ENCODE measurements at places on chromosomes 5 and 9. TPM values are rescaled to one million over a fixed set of nuclear protein-coding genes. Genes with fewer than 3 reads are reported as not detected.

DNA sequence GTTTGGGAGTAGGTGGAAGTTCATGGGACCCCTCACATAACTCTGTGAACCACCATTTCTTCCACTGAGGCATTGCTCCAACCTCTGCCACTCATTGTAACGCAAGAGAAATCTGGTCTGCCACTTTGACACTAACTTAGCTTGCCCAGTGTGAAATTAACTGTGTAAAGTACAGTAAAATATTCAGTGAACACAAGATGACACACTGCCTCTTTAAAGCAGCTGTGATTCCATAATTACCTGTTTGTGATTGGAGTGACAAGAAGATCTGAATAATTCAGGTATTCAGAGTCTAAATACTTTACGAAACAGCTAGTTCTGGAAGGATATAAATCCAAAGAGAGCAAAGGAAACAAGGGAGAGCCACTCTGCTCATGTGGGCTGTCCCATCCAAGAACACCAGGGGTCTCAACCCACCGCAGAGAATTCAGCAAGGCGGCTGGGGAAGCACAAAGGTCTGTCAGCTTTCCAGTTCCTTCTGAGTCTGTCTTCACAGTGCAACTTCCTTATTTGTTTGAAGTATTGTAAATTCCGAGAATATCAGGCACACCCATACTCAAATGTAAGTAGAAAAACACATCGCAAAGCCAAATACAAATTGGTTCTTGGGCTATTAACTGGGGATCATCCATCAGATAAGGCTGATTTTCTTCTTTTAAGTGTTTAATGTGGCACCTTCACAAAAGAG lies 86.9 kb downstream of the GNAQ start:
- DNase-seq: peak; percentile 24

- DNase-seq: no peak
Observed at GRCh38 chr9:5848372-5848882, 15.5 kb upstream of the ERMP1 start.

DNA sequence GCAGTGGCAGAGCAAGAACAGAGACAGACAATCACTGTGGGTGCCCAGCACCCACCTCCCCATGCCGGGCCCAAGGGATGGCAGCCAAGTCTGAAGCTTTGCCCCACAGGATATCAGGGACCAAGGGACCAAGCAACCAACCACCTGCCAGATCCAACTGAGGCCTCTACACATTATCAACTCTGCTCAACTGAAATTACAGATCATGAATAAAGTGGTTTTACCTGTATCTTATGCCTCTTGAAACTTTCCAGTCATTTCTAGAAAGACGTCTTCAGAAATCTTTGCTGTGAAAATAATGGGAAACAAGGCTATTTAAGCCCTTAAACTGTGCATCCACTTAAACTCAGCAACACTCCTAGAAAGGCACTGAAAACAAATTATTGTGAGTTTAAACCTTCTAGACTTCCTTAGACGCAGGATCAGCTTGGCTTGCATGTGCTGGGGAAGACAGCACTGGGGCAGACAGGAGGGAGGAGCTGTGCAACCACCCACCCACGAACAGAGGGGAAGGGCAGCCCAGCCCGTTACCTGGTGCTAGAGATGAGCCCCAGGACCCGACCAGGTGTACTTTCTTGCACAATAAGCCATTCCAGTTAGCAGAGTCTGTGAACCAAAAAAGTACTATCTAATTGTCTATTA lies 80.0 kb downstream of the SEMA4D start:
- DNase-seq: no peak

DNA sequence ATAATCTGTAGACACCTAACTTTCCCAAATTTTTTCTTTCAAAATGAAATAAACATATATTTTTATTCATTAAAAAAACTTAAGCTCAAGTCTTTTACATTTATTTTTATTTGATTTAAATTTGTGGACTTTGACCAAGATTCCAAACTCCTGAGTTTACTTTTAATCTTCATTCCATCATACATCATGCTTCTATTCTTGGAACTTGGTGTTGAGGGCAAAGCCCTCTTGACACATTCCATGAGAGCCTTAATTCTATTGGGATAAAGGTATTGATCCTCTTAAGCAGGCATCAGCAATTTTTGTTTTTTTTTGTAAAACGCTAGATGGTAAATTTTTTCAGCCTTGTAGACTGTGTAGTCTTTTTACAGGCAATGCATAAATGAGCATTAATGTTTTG lies 53.6 kb downstream of the FBXO4 start:
- no peak for DNase-seq

DNA sequence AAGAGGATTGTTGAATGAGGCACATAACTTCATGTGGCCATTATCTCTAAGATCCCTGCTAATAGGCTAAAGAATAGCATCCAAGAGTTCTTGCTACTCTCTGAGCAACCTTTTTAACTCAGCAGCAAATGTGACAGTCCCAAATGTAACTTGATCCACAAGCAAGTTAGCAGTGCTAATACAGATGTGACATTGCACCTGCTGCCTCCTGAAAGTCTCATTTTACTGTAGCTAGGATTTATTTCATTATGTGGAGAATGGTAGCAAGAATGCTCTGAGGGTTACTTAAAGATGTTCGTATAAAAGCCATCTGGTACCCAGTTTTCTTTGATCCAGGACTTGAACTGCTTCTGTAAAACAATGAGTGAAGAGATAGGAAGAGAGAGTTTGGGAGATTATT lies 45.8 kb downstream of the CDH10 start:
- no peak for DNase-seq

DNA sequence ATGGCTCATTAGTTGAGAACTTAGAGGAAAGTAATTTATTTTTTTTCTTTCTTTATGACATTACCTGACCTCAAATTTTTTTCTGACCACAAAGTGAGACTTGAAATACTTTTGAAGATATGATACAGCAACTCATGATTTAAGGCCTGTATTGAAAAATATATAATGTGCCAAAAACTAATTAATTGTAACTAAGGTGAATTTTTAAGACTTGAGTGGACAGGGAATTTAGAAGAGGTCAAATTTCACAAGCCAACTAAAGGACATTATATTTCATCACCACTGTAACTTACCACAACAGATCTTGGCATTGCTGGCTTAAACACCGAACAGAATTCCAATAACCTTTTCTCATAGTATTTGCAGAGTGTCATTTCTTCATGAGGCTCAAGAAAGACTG lies 1.8 kb downstream of the CCNH start:
- DNase-seq: no peak

DNA sequence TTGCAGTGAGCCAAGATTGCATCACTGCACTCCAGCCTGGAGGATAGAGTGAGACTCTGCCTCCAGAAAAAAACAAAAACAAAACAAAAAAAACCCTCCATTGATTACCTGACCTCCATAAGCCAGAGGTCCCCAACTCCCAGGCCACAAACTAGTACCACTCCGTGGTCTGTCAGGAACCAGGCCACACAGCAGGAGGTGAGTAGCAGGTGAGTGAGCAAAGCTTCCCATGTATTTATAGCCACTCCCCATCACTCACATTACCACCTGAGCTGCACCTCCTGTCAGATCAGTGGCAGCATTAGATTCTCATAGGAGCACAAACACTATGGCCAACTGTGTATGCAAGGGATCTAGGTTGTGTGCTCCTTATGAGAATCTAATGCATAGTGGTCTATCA lies 13.7 kb upstream of the BTF3 start:
- no peak for DNase-seq

- no peak for DNase-seq
Observed at GRCh38 chr9:130266236-130267098, 907 bp downstream of the HMCN2 start.

- no peak for DNase-seq
Observed at GRCh38 chr9:95105519-95106287, 211.8 kb downstream of the FANCC start.

SHISAL2B gene
- polyA plus RNA-seq: 0.32 TPM

DNA sequence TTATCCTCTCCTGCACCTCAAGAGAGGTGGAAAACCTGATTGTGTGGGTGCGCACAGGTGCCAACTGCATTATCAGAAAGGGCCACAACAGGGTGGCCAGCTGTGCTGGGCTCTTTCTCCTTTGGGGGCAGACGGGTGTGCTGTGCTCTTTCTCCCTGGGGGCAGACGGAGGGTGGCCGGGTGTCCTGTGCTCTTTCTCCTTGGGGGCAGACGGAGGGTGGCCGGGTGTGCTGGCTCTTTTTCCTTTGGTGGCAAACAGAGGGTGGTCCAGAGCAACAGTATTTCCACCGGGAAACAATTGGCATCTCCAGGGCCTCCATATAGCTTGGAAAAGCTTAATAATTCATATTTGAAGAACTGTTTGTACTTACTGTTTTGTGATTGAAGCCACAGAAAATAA lies 6.8 kb downstream of the LMX1B start:
- no peak for DNase-seq

DNA sequence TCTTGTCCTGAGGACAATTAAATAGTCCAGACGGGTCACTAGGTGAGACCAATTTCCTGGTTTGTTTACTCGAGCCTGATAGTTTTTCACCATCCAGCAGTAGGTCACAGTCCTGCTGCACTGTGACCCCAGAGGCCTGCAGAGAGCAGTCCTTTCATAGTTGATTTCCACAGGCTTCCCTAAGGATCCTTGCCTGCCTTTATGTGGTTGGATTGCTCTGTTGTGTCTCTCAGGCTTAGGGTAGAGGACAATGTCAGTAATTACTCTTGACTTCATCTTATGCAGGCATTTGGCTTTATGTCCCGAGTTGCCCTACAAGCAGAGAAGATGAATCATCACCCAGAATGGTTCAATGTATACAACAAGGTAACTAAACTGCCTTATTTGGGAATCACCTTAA lies 9.0 kb upstream of the CATSPER3 start:
- no peak for DNase-seq

DNA sequence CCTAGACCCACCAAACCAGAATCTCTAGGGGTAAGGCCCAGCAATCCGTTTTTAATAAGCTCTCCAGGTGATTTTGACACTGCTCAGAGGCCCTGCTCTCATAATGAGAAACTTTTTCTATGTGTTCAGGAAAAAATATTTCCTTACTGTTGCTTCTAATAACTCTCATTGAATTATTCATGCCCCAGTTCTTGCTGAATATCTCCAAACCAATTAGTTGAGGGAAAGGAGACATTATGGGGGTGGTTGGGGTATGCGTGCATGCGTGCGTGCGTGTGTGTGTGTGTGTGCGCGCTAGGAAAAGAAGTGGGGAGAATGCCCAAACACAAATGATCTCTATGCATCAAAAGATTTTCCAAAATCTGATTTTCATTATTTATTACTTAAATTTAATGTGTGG lies 411.4 kb downstream of the PIK3R1 start:
- no peak for DNase-seq

SLC35D2 gene
- polyA plus RNA-seq: 21.5 TPM

GRCh38 chr5:113742176-113742575 lies 228.7 kb downstream of the YTHDC2 start:
- no peak for DNase-seq

- no peak for DNase-seq
Observed at GRCh38 chr5:84063041-84063440, 321.6 kb downstream of the EDIL3 start.

DNA sequence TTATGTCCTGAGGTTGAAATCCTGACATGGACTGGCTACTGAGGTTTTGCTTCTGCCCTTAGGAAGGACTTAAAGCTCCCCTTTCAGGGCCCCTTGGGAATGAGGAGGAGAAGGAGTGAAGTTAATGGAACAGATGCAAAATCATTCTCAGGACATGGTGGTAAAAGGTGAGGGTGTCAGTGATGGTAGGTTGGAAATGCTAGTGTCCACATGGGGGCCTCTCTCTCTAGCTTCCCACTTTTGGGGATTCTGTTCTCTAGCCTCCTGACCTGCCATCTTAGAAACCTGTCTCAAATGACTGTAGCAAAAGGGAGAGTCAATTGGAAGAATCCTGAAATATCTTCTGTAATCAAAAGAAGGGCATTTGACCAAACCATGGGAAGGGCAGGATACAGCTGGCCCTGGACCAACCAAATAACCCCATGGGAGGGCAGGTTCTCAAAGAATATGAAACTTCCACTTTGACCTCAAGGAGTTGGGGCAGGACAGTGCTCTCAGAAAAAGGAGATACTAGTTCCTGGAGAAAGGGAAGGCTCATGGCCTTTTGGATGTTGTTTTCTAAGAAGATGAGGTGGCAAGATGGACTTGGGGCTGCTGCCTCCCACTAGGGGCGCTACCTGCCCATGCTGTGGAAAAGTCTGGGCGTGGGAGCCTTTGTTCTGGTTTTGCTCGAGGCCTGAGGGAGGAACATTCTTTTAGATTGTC lies 21.2 kb upstream of the MLANA start:
- DNase-seq: no peak

- no peak for DNase-seq
Observed at GRCh38 chr5:135996611-135997010, 32.2 kb upstream of the TGFBI start.
